D341Med (cell line): ENCODE measurements at places on chromosomes 6 and 20.

- no peak for DNase-seq
Measured at GRCh38 chr20:8953300-8953699, 115.6 kb upstream of the PLCB4 start.

DNA sequence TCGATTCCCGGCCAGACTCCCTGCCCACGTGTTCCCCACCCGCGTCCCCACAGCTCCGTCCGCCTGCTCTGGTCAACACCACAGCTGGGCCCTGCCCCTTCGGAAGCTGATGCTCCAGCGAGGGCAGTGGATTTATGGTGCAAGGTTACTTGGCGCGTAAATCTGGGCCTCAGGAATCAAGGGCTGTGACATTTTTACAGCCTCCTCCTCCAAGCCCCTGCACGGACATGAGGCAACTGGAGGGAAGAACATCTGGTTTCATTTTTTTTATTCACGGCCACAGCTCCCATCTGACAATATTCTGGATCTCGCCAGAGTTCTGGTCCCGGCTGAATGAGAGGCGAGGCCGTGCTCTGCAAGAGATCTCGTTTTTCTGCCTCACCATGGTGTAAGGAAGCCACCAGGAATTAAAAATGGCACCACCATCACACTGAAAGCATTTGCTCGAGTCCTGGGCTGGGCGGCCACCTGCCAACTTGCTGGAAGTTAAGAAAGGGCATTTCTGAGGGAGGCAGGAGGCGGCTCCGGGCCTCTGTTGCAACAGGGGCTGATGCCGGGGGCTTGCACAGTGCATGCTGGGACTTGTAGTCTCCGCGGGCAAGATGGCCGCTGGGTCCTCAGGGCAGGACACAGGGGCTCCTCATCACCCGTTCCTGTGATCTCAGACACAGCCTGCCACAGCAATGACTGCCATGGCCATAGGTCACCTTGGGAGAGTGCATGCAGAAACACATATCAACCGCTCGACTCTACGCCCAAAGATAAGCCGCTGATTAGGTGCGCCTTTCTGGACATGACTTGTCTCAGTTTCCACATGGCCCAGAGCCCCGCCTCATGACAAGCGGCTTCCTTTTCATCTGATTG is 148.5 kb downstream of the LY86 start:
- DNase-seq = no peak

GRCh38 chr6:79702691-79703090 is 71.6 kb downstream of the SH3BGRL2 start:
- no peak for DNase-seq

- DNase-seq = no peak
Measured at GRCh38 chr6:98486057-98486456, 348.3 kb upstream of the POU3F2 start.

DNA sequence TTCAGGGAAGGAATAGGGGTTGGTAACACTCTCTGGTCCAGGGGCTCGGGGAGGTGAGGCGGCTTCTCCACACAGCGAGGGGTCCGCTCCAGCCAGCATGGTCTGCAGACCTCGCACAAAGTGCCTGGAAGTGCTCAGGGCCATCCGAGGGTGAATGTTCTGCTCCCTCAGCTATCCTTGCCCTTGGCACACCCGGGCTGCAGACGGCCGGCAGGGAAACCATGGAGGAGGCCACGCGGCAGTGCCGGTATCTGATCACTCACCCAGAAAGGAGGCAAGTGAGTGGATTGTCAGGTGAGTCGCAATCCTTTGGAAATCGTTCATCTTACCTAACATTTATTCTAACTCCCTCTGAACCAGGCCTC is 62.0 kb downstream of the DLL1 start:
- DNase-seq = no peak

DNA sequence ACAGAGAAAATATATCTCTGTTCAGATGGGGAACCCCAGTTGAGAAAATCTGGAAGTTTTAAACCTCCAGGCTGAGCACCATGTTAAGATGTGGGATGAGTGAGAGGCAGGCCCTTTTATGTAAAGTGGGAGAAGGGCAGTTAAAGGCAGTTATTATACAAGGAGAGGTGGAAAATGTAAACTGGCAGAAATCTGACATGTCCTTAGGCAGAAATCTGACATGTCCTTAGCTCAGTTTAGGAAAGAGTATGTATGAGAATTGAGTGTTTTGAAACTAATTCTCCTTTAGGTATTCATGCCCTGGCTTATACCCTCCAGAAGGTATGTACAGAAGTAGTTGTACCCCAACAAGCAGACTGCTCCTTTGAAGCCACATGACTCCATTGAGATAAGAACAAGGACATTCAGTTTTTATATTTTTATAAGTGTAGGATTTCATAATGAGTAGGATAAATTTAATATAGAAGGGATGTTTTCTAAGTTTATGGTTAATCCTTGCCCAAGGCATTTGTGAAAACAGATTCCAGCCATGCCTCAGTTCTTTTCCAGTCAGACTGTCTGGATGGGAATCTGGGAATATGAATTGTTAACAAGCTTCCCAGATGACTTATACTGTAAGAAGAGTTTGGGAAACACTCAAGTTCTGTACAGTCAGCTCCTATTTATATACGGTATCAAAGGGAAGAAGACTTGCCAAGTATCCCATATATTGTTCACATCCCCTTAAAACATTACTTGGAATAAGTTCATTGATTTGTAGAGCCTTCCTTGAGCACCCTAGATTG is 87.7 kb downstream of the SCAND1 start:
- no peak for DNase-seq

GRCh38 chr6:4727671-4728435 is 48.4 kb upstream of the CDYL start:
- DNase-seq = no peak

DNA sequence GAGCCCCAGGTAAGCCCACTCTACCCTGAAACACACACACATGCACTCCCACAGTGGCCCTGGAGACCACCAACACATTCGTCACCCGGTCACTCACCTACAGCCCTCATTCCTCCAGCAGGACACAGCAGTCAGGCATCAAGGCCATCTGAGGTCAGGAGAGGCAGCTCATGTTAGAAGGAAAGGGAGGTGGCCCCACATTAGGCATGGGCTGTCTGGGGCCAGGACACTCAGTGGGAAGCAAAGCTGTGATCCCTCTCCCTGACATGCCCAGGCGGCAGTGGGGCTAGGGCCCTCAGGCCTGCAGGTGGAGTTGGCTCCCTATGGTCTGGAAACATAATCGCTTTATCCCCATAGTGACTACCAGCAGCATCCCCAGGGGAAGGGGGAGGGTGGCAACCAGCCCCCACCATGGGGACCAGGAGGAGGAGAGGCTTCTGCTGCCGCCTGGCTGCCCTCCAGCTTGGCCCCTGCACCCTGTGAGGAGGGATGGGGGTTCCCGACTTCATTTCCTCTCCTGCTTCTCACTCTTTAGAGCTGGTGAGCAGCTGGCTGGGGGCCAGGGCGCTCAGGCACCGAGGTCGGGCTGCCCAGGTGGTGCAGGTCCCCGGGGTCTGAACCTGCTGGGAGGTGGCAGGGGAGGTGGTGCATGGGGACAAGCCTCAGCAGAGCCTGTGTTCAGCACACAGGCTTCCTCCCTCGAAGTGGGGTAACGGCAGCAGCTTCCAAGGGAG is 76.6 kb upstream of the CST7 start:
- DNase-seq = peak; percentile 91

- no peak for DNase-seq
Measured at GRCh38 chr6:148086843-148087242, 255.8 kb upstream of the SASH1 start.

- DNase-seq = peak; percentile 61
Measured at GRCh38 chr6:133854364-133855275, 34.3 kb upstream of the TCF21 start.

DNA sequence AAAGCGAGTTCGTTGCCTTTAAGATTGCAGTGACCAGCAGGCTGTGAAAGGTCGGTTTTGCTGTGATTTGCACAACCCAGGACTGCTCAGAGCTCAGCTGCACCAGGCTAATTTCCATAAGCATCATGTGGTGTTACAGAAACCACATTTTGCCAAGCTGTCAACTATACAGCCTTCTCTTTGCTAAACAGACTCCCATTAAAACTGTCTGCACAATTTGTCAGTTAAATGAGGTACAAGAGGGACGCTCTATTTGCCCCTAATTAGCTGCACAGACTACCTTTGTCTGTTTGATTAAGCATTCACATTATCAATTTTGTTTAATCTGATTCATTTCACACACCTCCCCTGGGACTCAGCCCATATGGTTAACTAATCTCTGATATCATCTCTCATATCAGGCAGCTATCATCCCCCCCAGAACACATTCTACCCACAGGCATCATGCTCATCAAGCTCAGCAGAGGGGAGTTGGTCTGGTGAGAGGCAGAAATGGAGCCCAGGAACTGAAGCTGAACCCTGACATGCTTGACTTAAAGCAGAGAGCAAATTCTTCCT is 62.1 kb downstream of the OLIG3 start:
- no peak for DNase-seq

DNA sequence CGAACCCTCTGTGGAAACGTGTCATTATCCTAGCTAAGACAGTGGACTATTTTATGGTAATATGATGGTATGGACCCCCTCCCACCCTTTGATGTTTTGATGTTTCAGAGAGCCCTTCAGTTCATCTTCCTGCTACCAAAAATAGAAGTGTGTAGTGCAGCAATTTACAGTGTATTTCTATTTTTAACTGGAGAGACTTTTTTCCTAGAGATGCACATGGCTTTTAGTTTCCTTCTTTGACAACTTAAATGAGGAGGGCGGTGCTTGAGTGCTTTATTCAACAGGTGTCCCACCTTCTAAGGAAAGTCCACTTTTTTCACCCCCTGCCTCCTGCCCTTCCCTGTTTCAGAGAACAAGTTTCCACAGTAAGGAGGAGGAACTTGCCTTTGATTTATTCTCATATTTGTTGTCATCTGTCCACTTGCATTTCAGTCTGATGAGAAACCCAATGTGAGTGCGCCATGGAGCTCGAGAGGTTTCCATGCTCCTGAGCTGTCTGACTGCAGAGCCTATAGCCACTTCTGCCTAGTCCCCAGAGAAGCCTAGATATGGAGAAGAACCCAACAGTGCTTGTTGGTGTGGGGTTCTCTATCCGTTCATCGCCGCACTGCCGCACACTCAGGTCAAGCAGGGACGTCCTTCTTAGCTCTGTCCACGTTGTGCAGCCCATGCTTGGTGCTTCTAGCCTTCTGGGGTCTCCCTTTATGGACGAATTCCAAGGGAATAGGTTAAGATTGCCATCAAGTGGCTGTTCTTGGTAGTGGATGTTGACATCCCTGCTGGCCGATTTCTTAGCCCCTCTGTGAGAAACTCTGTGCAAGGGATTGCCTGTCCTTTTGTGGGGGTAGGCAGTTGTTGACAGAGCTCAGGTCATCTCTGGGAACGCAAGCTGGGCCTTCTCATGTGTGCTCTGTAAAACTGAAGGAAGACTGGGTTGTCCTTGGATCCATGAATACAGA is 144.2 kb downstream of the JARID2 start:
- peak; percentile 76 for DNase-seq

DNA sequence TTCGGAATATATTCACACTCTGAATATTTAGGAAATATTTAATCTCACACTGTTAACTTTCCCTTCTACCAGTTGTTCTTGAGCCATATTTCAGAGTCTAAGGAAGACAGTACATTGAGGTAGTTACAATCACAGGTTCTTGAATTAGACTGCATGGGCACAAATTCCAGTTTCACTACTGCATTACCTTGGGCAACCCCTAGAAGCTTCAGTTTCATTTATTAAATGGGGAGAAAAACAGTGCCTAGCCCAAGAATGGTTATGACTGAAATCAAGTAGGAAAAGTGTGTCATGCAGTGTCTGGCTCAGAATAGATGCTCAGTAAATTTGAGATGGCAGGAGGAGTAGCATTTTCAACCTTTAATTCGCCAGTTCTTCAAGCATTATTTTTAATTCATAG is 124.5 kb upstream of the SAMD5 start:
- DNase-seq = no peak

DNA sequence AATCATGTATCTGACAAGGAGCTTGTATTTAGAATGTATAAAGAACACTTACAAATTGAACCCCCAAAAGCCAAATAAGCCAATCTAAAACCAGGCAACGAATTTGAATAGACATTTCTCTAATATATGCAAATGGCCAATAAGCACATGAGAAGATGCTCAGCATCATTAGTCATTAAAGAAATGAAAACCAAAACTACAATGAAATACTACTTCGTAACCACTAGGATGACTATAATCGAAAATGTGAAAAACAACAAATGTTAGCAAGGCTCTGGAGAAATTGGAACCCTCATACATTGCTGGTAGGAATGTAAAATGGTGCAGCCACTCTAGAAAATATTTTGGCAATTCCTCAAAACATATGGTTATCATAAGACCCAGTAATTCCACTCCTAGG is 105.8 kb upstream of the TOP1 start:
- DNase-seq = no peak

GRCh38 chr6:12417191-12417590 is 127.0 kb downstream of the EDN1 start:
- DNase-seq = no peak

DNA sequence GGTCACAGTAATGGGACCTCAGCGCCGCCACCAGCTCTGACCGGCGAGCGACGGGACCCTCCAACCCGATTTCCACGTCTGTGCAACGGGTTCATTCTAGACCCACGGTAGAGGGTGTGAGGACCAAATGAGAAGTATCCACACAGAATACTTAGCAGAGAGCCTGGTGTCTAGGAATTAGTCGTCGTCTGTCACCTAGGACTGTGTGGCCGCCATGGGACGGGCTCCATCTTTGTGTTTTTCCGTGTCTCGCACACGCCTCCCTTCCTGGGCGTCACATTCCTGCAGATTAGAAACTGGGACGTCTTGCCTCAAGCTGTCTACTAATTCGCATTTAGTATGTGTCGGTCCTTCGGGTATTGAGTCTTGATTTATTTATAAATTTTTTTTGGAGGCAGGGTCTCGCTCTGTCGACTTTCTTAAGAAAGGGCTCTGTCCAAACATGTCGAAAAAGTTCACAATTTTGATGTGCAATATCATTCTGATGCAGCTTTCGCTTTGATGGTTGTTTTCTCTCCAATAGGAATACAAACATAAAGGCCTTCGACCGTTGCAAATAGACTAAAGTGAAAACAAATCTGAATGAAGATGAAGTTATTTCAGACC is 563 bp downstream of the MGME1 start:
- peak; percentile 71 for DNase-seq

DNA sequence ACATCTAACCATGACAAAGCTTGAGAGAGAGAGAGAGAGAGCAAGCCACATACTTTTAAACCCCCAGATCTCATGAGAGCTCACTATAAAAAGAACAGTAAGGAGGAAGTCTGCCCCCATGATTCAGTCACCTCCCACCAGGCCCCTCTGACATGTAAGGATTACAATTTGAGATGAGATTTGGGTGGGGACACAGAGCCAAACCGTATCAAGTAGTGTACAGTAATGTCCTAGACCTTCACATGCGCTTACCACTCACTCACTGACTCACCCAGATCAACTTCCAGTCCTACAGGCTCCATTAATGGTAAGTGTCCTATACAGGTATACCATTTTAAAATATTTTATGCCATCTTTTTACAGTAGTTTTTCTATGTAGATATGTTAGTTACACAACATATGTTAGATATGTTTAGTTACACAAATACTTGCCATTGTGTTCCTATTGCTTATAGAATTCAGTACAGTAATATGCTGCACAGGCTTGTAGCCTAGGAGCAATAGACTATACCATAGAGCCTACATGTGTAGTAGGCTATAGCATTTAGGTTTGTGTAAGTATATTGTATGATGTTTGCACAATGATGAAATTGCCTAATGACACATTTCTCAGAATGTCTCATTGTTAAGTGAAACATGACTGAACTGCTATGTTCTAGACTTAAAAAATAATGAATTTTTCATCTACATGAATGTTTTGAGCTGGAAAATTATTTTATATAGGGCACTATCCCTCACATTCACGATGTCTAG is 11.7 kb downstream of the TSPYL1 start:
- no peak for DNase-seq

GRCh38 chr20:18414140-18414539 is 52.7 kb downstream of the DZANK1 start:
- no peak for DNase-seq

- peak; percentile 83 for DNase-seq
Measured at GRCh38 chr20:24781418-24781980, 167.6 kb upstream of the CST7 start.
